ENCODE measurements at places on chromosomes 4 and X.

GRCh38 chr4:3407930-3408792 lies 33.6 kb upstream of the HGFAC start:
- DNase-seq: peak; percentile 63

DNA sequence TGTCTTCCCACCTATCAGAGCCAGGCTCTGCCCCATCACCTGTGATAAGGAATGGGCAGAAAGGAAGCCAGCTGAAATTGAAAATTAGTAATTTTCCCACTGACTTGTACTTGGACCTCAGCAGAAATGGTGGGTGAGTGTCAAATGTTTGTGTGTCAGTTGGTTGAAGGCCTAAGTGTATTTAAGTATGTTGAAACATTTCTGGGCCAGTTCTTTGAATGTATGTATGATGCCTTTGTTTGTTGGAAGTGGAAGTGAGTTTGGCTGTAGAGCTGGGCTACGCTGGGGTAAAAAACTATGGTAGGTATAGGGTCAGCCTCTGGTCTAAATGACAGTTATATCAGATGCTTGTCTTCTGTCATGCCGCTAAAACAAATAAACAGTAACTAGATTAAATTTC lies 27.7 kb downstream of the JADE1 start:
- no peak for DNase-seq

- DNase-seq: no peak
These were observed 230.9 kb downstream of the IQCM start for GRCh38 chr4:149584722-149585121.

GRCh38 chr4:80182237-80182866 lies 15.0 kb upstream of the PRDM8 start:
- peak; percentile 88 for DNase-seq

- no peak for DNase-seq
These were observed 600.6 kb downstream of the ANKRD50 start for GRCh38 chr4:124111922-124112321.

DNA sequence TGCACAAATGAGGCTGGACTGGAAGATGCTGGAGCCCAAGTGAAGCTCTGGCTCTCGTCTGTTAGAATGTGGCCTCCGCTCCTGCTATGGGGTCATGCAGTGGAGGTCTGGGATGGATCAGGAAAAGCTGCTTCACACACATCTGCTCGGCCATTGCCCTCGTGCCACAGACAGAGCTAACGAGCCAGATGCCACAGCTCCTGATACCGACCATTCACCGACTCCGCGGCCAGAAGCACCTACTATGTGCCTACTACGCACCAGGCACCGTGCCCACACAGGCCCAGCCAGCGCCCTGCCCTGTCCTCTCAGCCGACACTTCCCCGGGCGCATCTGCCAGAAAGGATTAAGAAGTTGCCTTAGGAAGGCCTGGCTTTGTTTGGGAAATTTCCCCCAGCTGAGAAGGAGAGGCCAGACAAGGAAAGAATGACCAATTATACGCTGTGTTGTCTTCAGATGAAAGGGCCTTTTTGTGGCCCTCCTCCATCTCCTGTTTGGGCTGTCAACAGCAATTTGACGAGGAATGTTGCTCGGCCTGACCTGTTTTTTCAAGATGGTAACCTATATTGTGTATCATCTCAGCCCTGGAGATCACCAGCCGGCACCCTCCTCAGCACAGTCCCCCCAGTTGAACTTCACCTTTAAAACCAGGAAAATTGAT lies 34.3 kb downstream of the HMX1 start:
- DNase-seq: no peak

- DNase-seq: peak; percentile 79
These were observed 9.7 kb upstream of the IRAK1 start for GRCh38 chrX:154029439-154029838.

GRCh38 chrX:103488332-103488731 lies 31.0 kb downstream of the RAB40A start:
- no peak for DNase-seq

DNA sequence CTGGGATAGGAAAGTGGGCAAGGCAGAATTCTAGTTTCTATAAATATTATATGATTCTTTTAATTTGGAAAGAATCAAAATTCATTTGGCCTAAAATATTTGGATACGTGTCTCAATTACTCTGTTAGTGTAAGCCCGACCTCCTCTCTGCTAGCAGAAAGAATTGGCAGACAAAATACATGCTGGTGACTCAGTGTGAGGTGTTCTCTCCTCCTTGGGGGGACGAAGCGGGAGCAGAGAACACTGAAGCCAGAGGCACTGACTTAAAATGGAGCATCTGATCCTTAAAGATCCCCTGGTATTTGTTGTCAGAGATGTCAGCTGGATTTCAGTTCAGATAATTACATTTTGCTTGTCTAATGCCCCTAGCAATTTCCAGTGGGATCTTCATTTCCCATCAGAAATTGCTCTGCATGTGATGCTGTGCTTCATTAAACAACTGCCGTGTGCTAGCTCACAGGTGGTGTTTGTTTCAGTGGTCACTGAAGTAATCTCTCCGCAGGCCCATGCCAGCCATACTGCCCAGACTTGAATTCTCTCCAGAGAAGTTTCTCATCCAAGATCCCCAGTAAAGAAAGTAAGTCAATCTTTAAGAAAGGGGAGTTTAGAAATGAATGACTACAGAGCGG lies 188.7 kb upstream of the TLL1 start:
- DNase-seq: no peak

GRCh38 chr4:82484996-82485783 lies 54.8 kb downstream of the ENOPH1 start:
- DNase-seq: no peak

DNA sequence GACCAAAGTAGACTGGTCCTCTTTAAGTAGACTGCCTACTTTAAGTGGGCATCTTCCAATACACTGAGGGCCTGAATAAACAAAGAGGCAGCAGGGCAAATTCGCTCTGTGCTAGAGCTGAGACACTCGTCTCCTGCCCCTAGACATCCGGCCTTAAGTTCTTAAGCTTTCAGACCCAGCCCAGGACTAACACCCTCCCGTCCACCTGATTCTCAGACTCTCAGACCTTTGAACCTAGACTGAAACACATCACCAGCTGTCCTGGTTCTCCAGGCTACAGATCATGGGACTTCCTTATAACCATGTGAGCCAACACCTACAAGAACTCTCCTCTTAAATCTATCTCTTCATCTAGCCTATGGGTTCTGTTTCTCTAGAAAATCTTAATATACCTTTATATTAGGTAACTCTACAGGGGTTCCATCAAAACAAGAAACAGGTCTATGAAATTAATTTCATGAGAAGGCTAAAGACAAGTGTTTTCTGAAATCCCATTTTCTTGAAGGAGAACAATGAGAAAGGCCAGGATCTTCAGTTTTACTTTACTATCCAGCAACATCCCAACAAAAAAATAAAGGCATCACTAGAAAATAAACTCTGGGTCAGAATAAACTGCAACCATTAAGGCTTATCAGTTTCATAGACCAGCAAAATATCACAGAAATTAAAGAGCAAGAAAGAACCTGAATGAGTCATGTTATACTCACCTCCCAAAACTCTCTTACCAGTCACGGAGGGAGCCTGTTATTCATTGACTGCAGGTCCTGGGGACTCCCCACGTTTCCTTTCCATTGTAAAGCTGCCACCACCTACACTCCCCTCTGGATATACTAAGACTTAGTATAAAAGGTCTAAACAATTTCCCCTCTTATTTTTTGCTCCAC lies 14.8 kb downstream of the ADGRA3 start:
- no peak for DNase-seq

DNA sequence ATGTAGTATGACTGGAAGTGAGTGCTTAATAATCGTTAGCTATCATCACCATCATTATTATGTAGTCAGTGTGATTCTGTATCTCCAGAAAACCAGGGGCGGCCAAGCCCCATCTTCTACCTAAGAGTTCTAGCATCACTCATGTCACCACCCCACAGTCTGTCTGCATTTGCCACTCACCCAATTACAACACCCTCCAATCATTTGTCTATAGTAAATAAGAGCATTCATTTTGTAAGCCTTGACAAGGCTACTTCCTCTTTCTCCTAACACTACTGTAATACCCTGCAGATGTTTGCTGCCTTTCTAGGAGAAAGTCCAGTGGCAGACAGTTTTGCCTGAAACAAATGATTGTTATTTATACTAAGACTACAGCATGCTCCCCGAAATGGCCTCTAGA lies 15.8 kb upstream of the IL21 start:
- no peak for DNase-seq

GRCh38 chrX:11954176-11954575 lies 184.1 kb upstream of the FRMPD4 start:
- no peak for DNase-seq

DNA sequence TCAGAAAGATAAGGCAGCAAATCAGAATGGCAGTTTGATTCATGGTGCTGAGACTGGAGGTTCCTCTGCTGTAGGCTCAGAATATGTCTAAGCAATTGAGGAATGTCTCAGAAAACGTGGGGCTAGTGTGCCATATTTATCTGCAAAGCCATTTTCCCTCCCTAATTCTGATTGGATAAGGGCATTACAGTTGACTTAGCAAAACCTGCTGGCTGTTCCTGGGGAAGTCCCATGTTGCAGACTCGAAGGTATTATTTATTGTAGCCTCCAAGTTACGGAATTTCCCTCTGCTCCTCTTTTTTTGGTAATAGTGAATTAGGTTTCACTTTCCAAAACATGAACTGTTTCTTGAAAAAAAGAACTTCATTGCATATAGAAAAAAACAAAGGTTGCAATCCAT lies at the start of gene CXCL10:
CXCL10 (minus strand) TSS at position 109 of the 400 bp plus-strand sequence; CDS start at position 43, 66 bp downstream.
- DNase-seq: no peak

DNA sequence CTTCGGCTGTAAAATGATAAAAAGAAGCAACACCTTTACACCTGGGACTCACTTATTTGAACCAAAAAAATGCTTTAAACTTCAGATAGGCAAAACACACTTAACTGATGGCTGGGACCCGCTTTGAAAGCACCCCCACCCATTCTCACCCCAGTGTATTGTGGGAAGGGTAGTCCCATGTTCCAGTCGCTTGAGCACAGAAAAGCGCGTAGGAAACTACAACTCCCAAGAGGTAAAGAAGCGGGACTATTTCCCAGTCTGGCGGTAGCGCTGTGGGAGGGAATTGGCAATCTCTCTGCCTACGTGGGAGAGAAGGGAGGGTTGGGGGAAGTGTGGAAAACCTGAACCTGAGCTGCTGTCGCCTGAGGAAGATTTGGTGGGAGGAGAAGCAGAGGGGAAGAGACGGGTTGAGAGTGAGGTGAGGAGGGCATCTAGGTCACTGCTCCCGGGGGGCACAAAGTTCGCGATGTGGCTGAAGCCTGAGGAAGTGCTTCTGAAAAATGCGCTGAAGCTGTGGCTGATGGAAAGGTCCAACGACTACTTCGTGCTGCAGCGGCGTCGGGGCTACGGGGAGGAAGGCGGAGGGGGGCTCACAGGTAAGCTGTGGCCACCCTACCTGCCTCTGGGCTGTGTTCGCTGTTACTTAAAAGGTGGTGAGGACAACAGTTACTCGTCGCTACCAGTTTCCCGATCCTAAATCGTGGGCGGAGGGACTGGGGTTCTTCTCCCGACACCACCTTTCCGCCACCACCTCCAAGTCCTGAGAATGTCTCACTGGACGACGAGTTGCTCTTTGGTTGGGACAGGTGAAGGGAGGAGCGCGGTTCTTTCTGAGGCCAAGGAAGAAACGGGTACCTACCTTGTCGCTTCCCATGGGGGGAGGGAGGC lies at the start of gene TBC1D8B:
TBC1D8B (plus strand) TSS at position 286 of the 888 bp plus-strand sequence; CDS start at position 467, 181 bp downstream.
- peak; percentile 94 for DNase-seq

DNA sequence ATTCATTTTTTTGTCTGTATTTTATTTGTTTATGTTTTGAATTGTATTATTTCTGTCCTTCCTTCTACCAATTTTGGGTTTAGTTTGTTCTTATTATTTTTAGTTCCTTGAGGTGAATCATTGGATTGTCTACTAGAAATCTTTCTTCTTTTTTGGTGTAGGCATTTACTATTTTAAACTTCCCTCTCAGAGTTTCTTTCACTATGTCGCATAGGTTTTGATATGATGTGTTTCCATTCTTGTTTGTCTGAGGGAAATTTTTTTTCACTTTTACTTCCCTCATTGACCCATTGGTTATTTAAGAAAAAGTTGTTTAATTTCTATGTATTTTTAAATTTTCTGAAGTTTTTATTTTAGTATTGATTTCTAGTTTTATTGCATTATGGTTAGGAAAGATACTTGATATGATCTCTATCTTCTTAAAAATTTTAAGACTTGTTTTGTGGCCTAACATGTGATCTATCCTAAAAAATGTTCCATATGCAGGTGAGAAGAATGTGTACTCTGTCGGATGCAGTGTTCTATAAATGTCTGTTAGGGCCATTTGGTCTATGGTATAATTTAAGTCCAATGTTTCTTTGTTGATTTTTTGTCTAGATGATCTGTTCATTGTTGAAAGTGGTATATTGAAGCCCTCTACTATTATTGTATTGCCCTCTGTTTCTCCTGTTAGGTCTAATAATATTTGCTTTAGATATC lies 68.8 kb downstream of the IL15 start:
- DNase-seq: no peak

DNA sequence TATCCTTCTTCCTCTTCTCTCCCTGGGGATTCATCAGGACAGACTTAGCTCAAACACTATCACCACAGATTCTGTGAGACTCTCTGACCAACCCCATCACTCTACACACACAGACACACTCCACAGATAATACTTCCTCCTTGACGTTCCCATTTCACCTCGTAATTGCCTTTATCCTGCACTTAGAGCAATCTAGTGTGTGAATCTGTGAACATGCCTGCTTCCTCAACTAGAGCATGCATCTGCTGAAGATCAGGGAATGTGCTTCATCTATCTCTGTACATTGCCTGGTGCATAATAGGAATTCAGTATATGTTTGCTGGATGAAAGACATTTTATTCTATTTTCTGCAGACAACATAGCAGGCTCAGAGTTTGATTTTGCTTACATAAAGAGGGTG lies 25.1 kb upstream of the HS6ST2 start:
- no peak for DNase-seq

DNA sequence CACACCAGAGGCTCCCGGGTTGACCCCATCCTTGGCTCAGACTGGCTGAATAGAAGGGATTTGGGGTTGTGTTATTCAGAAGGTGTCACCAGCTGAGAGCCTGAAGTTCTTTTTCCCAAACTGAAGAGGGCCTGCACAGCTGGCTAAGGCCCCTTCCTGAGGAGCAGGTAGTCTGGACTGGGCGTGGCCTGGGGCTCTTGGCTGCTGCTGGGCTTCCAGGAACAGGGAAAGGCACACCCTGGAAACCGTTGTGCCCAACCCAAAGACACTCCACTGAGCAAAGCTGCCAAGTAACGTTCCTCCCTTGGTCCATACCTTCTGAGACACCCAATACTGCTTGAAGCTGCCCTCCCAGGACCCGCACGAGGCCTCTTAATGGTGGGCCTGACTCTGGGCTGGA lies 8.3 kb upstream of the CXCR3 start:
- no peak for DNase-seq

DNA sequence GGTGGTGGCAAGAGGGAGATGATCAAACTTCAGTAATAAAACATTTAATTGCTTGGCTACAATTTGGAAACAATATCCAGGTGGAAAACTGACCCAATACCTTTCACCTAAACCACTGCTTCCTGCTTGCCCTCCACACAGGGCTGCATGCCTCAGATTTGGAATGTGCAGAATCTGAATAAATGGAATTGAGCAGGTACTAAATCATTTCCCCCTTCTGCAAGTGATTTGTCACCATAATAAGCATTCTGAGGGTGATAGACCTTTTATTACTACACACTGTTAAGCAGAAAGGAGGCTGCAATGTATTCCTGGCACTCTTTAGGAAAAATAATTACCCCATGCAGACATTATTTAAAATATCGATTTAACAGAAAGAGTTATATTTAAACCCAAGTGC lies 291.8 kb downstream of the IDS start:
- no peak for DNase-seq

- DNase-seq: no peak
These were observed 5.9 kb upstream of the PITX2 start for GRCh38 chr4:110628663-110629213.
